Fibroblast of mammary gland (primary cell): ENCODE measurements at places on chromosomes 2 and 18.

- no peak for DNase-seq
Measured at GRCh38 chr2:23429036-23429435, 44.1 kb downstream of the KLHL29 start.

DNA sequence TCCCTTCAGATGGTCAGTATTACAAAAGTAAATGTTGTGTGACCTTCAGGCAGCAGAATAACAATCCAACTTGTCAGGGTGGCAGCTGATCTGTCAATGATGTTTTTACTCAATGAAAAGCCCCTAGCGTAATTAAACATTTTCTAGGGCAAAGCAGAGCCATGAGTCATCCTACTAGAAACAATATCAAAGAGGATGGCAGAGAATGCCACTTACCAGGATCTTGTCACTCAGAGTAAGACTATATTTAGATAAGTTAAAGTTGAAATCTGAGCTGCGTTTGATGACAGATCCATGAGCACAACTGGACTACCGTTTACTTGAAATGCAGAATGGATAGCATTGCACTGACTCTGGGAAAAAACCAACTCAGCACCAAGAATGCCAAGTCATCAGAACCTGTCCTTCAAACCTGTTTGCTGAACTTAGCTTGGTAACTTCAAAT lies 612.6 kb upstream of the ACVR2A start:
- DNase-seq: no peak

- peak; percentile 85 for DNase-seq
Measured at GRCh38 chr2:134912361-134912760, 6.3 kb upstream of the CCNT2 start.

DNA sequence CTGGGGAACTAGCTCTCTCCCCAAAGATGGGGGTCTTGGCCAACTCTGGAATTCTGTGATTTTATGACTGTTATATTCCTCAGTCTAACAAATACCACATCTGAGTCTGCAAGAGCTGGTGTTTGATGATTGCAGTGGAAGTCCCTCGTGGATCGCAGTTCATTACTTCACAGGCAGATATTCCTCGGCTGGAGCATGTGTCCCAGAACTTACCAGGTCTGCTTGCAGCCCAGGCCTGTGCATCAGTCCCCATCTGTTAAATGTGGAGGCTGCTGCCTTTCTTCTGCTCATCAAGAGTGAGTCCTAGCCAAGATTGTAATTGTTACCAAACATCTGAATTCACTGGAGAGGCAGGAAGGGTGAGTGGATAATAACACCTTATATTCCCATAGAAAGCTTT lies 55.5 kb downstream of the PRKCE start:
- DNase-seq: peak; percentile 16

DNA sequence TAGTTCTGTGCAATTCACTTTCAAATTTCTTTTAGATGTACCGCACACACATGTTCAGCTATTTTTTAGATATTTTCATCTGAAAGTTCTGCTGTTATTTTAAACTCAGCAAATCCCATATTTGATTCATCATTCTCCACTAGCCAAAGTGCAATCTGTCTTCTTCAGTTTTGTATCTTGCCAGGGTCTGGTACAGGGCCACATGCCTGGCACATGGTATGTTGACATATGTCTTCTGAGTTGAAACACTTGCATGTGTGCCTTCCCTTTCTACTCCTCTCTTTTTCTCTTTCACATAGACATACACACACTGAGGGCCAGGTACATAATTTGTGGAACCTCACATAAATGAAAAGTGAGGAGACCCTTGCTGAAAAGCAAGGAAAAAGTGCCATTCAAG lies 25.7 kb upstream of the SESTD1 start:
- no peak for DNase-seq

DNA sequence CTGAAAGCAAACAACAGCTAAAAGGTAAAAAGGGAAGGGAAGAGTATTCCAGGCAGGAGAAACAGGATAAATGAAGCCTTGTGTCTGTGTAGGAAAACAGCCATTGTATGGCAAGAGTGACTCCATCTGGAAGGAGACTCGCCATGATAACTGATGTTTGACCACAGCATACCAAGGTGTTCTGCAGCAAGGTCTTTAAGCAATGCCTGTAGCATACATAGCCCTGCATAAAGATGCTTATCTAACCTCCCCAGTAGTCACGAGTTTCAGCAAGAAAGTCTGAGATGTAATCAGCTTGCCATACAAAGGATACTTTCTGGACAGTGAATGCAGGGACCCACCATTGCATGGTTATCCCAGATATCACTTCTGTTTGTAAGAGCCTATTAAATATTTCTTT lies 11.9 kb upstream of the CCNT2 start:
- DNase-seq: no peak

- DNase-seq: no peak
Measured at GRCh38 chr2:65277118-65277517, 49.5 kb downstream of the ACTR2 start.

DNA sequence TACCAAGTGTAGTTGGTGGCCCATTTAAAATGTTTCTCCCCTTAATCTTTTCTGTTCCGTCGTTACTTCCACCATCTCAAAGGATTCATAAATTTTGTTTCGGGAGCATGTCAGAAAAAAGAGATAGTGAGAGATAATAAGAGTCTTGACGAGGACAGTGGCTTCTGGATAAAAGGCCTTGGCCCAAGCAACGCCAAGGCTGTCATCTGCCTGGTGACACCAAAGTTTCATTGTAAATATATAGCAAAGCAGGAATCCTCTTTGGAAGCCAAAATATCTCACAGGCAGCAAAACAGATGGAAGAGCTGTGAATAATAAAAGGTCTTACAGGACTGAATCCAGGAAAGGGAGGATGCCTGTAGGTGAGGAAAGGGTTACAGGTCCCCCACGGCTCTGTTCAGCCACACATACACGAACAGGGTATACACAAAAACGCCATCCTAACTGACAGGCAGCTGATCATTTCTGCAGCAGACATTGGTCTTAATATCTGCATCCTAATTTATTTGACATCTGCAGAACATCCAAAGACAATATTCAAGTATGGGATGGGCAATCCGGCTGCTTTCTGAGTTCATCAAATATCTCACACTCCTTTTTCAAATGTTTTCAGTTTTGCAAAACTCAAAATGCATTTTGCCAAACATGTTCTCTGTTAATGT lies 382.8 kb downstream of the OSR1 start:
- no peak for DNase-seq

DNA sequence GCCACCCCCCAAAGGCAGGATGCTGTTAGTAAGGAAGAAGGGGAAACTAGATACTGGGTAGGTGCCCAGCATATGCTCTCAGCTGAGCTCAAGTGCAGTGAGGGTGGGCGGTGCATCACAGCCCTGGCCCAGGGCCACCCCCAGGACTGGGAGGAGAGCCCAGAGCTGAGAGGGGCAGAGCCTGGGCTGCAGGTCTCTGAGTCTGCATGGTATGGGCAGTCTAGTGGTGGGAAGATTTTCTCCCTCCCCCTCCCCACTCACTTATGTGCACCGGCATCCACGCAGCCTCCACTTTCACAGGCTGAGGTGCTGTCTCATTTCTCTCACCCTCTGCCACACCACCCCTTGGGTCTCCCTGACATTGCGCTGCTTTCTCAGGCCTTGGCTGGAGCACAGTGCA lies 48.5 kb upstream of the CAB39 start:
- peak; percentile 65 for DNase-seq

GRCh38 chr2:19988600-19988999 lies 1.3 kb downstream of the WDR35 start:
- peak; percentile 38 for DNase-seq
